ENCODE measurements at places on chromosomes 5 and 9.

DNA sequence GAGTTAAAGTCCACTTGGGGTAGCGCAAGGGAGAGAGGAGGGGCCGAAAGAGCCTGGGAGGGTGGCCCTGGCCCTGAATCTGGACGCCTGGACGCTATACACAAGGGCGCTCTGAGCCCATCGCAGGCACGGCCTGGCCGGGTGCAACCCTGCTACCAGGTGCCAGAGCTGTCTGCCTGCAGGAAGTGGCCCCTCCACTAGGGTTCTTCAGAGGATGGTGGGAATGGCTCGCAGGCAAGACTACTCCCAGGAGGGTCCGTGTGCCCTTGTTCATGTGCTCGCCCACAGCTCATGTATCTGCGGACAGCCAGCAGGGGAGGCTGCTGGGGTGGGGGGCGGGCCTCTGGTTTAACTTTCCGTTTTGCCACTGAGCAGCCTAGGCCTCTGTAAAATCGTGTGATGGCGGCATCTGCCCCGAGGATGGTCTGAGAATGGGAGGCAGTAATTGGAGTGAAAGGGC lies 1.4 kb upstream of the NKD2 start:
- DNase-seq = no peak

DNA sequence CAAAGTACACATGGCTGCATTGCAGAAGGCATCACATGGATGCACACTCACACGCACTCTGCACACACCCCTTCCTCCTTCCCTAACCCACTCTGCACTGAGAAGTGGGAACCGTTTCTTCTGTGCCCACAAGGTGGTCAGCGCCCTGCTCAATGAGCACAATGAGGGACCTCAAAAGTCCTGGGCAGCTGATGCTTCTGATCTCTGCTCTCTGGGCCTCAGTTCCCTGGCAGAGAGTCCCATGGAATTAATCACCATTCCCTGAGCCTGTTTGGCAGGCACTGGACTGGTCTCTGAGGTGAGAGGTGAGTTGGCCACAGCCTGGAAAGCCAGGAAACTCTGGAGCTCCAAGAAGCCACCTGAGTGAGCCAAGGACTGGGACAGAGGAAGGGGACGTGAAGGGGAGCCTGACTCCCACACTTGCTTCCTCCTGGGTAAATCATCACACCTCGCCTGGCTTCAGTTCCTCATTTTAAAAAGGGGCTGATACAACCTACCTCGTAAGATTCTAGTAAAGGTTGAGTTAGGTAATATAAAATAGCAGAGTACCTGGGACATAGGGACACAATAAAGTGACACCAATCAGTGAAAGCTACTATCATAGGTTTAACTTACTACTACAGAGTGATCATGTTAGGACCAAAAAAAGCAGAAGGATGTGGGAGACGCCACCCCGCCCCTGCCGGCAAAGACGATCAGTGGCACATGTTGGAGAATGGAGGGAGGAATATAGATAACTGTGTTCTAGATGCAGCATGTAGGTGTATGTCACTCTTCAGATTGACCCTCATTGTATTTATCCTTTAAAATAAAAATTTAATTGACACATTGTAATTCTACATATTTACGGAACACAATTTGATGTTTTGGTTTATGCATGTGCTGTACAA lies 21.1 kb upstream of the IGFBPL1 start:
- DNase-seq = peak; percentile 19

- no peak for DNase-seq
Observed at GRCh38 chr5:169095976-169096375, 205.0 kb downstream of the SLIT3 start.

- no peak for DNase-seq
Observed at GRCh38 chr9:122819791-122820489, 8.4 kb downstream of the PDCL start.

DNA sequence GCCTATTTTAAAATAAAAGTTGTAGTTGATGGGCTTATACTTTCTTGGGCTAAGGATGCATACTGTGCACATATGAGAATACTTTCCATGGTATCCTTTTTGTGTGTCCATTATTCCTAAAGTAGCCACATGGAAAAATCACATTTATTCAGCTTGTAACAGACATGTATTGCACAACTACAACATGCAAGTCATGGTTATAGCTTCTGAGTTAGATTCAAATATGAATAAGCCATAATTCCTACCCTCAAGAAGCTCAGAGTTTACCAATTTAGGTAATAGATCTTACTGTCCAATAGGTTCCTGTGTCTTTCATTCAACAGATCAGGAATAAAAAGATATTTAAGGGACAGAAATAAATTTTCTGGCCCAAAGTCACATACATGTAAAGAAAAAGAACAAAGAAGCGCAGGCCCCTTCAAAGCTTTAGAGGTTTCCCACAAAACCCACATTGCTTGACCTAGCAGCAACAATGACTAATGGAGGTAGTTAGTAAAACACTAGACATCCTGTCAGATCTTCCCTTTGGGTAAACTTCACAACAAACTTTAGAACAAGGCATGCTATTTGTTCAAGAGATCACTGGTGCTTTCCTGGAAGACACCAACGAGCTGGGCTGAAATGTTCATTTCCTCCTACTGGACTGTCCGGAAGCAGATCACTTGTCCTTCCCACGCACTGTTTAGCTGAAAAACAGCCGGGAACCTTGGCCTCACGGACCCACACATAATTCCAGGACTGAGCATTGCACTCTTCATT lies 78.4 kb upstream of the ITGA1 start:
- no peak for DNase-seq

- DNase-seq = no peak
Observed at GRCh38 chr9:128823362-128823902, 5.1 kb downstream of the ENDOG start.

- DNase-seq = peak; percentile 39
Observed at GRCh38 chr5:159427180-159428012, 97.1 kb upstream of the IL12B start.
